ENCODE measurements at places on chromosomes 7 and 10.

GRCh38 chr7:47485640-47486435, 96.1 kb downstream of the TNS3 start:
- no peak for DNase-seq

DNA sequence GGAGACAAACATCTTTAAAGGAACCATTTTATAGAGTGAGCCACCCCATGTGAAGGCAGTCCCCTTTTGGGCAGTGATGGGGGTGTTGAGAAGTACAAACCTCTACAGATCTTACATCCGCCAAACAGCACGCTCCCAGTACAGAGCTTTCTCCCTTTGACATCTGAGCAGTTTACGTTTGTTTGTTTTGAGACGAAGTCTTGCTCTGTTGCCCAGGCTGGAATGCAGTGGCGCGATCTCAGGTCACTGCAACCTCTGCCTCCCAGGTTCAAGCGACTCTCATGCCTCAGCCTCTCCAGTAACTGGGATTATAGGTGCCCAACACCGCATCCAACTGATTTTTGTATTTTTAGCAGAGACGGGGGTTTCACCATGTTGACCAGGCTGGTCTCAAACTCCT, 128.9 kb downstream of the CCDC3 start:
- DNase-seq = no peak

DNA sequence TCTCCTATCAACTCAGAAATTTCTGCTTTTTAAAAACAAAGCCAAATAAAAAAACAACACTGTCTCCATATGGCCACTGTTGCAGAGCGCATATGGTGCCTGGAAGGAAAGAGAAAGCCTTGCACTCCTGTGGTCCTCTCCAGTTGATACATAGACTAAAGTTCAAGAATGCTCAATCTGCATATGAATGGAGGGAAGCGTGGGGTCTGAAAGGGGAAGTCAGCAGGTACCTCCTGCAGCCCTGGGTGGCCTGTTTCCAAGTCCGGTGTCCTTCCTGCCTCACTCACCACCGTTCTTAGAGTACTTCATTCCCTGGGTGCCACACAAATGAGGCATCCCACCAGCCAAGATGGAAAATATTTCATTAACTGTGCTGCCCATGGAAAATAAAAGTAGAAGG, 138.3 kb upstream of the PALS2 start:
- no peak for DNase-seq

DNA sequence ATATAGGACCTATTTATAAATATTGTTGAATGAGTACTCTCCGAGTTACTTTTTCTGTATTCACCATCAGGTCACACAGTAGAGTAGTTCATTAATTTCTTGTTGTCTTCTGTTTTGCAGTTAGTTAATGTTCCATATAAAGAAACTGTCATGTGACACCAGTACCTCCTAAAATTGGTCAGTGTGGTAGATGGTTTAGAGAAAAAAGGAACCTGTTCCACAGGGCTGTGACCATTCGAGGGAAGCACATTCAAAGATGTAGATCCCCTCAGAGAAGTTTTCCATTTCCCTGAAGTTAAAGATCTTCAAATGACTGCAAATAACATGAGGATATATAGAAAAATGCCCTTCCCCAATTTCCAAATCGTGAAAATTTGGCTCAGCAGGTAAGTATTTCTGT, 45.7 kb downstream of the PRPF18 start:
- DNase-seq = no peak

DNA sequence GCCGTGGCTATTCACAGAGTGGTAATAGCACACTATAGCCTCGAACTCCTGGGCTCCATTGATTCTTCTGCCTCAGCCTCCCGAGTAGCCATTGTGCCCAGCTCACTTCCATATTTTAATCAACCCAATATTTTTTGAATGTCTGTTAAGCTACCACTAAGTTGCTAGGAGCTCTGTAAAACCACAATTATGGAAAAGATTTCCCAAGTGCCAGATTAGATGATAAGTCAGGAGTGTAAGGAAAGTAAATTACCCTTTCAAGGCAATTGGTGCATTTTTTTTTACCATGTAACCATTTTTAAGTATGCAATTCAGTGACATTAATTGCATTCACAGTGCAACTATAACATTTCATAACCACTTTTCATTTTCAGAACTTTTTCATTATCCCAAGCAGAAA, 87.5 kb upstream of the GATAD1 start:
- no peak for DNase-seq
